NCI-H1694 treated with DMSO at 0.1 percent for 48 hours (cell line): ENCODE measurements at places on chromosomes 1 and 21.
A peak's percentile ranks its signal among the peaks of the same experiment; 100 is the strongest.

GRCh38 chr1:181637998-181638397 is 154.7 kb downstream of the CACNA1E start:
- no peak for DNase-seq

DNA sequence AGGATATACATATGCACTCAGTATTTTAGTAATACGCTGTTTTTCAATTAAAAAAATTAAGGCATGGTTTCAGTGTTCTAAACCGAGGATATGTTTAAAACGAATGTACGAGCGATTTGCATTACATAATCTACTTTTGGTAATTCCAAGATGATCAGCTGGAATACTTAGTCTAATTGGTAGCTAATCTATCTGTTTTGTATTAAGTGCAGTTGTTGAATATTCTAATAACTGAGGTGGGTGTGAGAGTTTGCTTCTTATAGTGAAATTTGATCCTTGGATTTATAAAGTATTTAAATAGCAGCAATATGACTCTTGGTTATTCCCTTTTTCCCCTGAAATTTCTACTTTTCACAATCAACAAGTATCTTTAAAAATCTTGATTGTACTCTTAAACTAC is 1.3 kb downstream of the RNF2 start:
- DNase-seq: no peak

DNA sequence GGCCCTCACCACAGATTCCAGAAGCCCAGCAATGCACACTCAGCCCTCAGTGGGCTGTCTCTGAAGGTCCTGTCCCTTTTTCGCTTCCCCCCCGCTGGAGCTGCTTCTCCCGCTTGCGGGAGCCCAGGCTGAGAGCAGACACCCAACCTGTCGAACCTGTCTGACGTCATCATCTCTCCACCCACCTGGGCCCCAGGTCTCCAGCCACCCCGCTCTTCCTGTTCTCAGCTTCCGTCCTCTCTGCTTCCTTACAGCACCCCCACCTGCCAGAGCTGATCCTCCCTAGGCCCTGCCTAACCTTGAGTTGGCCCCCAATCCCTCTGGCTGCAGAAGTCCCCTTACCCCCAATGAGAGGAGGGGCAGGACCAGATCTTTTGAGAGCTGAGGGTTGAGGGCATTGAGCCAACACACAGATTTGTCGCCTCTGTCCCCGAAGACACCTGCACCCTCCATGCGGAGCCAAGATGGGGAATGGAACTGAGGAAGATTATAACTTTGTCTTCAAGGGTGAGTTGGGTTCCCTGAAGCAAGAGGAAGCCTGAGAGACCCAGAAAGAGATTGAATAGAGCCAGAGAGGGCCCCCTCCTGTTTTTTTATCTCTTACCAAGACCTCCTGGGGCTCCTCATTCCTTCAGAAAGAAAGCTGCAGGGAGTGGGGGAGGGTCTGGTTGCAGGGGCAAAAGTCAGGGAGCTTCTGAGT is at the start of gene RAB25:
Gene RAB25, plus strand, starts transcription at position 224 of the 700 bp plus-strand sequence. Its CDS starts 241 bp downstream, at position 465.
- DNase-seq: no peak

GRCh38 chr1:27176954-27177353 is 22.0 kb upstream of the SLC9A1 start:
- DNase-seq: no peak

DNA sequence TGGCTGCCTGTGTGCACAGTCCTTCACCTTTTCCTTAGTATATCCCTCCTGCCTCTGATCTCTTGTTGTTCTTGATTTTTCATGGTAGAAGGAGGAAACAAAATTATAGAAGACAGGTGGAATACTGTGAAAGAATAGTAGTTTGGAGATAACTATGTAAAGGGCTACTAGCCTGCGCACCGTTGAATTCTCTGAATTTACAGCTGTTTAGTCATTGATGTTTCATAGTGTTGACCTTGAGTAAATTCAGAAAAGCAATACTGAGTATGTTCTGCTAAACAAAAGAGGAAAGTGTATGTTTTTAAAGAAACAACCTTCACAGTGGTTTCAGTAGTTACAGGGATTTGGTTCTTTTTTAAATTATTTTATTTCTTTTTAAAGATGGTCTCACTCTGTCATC is 18.1 kb downstream of the CAMTA1 start:
- no peak for DNase-seq

DNA sequence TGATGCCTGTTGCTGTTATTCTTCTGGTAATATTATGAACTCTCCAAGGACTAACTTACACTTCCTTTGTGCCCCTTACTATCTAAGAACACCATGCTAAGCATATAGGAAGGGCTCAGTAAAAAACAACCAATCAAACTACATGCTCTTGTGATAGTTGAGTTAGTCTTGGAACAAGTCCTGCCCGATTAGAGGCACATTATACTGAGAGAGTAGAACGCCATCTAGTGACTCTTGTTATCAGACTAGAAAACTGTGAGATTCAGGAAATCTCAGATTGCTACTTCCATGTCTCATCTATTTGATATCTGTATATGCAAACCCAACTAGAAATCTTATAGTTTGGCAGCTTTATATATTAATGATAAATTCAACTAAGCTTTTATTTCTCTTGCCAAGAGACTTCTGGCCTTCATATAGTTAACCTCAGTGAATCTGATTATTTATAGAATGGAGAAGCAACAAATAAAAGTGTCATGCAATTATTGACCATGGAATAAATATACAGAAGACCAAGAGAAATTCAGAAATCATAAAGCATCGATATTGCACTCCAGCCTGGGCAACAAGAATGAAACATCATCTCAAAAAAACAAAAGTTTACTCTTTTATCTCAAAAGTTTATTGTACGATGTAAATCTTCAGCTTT is 7.8 kb upstream of the SRRM1 start:
- DNase-seq: peak; percentile 83

GRCh38 chr21:34557261-34557660 is 45.3 kb upstream of the KCNE1 start:
- no peak for DNase-seq

- no peak for DNase-seq
Measured at GRCh38 chr1:244159646-244160045, 108.6 kb downstream of the ZBTB18 start.

DNA sequence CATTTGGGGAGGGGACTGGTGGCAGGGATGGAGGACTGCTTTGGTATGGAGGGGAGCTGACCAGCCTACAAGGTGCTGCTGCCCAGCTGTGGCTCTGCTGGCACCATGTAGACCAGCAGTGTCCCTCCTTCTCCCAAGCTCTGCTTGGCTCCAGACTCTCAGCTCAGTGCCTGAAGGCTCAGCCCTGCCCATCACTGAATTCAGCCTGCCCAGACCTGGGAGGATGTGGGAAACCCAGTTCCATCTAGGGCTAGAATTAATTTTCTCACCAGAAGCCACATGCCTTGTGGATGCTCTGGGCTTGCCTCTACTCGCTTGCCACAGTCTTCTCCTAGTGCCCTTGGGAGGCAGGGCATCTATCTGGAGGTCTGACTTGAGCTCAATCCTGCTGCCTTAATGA is 195.0 kb upstream of the EDN2 start:
- DNase-seq: no peak

GRCh38 chr1:33388805-33389771 is 41.8 kb downstream of the PHC2 start:
- no peak for DNase-seq

GRCh38 chr1:115475252-115475651 is 137.2 kb upstream of the NGF start:
- no peak for DNase-seq

GRCh38 chr1:15932612-15933011 is 43.3 kb downstream of the ZBTB17 start:
- no peak for DNase-seq

DNA sequence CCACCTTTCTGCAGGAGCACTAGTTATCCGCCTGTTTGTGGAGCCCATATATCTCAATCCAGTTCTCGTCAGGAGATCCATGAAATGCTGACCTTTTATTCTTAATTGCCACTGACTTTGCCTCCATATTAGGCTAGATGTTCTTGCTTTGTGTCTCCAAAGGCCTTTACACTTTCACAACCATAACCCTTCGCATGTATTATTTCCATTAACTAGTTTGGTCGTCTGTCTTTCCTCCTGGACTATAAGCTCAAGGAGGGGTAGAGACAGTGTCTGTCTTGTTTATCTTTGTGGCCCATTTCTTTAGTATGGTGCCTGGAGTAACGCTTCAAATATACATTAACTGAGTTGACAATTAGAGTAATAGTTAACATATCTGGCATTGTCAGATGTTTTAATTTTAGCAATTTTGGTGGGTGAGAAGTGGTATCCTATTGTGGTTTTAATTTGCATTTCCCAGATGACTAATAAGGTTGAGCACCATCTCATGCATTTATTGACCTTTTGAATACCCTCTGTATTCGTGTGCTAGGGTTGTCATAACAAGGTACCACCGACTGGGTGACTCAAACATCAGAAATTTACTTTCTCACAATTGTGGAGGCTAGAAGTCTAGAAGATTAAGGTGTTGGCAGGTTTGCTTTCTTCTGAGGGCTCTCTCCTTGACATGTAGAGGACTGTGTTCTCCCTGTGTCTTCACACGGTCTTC is 21.7 kb upstream of the IL12RB2 start:
- DNase-seq: no peak

DNA sequence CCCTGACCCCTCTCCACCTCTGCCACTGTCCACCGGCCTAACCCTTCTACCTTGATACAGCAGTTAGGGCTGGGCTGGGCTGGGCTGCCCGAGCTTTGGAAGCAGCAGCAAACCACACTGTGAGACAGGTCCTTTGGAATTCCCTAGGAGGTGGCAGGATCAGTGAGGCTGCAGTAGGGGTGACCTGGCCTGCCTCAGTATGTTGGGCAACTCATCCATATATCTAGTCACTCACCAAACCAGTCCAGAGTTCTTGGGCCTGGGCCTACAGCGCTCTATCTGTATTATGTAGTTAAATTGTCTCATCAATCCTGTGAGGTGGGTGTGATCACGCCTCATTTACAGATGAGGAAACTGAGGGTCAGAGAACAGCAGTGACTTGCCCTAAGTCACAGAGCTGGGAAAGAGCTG is 13.3 kb upstream of the SYNC start:
- no peak for DNase-seq

DNA sequence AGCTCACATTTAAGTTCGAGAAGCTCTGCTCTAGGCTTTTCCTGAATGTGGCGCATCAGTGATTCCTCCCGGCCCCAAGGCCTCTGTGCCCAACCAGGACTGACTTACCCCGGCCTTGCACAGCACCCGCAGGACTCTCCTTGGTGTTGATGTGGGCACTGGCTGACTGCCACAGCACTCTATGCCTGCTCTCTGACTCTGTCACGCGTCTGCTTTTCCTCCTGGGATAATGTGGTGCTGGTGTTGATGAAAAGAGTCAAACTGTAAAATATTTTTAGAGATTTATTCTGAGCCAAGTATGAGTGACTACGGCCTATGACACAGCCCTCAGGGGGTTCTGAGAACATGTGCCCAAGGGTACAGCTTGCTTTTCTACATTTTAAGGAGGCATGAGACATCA is 15.5 kb upstream of the SLC2A5 start:
- DNase-seq: no peak

- DNase-seq: no peak
Measured at GRCh38 chr1:168236836-168237611, 11.2 kb downstream of the SFT2D2 start.

GRCh38 chr1:172549621-172550280 is 16.8 kb downstream of the SUCO start:
- no peak for DNase-seq

GRCh38 chr1:56505792-56506743 is 73.3 kb downstream of the PLPP3 start:
- DNase-seq: no peak

GRCh38 chr1:38153066-38153777 is 106.6 kb upstream of the POU3F1 start:
- no peak for DNase-seq

GRCh38 chr1:187054862-187055757 is 226.4 kb downstream of the PLA2G4A start:
- DNase-seq: no peak

DNA sequence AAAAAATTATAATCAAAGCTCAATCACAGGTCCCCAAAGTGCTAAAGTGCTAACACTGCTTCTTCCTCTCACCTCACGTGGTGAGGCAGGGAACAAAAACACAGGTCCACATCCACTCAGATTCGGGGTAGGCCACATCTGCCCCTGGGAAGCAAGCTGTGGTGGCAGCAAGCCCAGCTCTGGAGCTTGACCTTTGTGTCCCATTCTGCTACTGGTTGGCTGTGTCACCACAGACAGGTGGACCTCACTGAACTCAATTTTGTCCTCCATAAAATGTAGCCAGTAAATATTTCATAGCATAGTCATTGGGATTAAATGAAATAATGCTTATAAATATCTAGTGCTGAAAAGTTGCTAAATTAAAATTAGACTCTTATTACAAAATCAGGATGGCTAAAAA is 8.5 kb downstream of the AZIN2 start:
- no peak for DNase-seq

- DNase-seq: no peak
Measured at GRCh38 chr1:87754139-87754538, 425.5 kb downstream of the LMO4 start.

GRCh38 chr21:42652527-42653230 is 742 bp upstream of the PDE9A start:
- DNase-seq: peak; percentile 73

GRCh38 chr1:77459881-77460280 is 178.1 kb downstream of the AK5 start:
- no peak for DNase-seq
